Cerebellum (tissue), 4 donors: ENCODE measurements at places on chromosomes 5 and 9. TPM values are rescaled to one million over a fixed set of nuclear protein-coding genes. Genes with fewer than 3 reads are reported as not detected.

DNA sequence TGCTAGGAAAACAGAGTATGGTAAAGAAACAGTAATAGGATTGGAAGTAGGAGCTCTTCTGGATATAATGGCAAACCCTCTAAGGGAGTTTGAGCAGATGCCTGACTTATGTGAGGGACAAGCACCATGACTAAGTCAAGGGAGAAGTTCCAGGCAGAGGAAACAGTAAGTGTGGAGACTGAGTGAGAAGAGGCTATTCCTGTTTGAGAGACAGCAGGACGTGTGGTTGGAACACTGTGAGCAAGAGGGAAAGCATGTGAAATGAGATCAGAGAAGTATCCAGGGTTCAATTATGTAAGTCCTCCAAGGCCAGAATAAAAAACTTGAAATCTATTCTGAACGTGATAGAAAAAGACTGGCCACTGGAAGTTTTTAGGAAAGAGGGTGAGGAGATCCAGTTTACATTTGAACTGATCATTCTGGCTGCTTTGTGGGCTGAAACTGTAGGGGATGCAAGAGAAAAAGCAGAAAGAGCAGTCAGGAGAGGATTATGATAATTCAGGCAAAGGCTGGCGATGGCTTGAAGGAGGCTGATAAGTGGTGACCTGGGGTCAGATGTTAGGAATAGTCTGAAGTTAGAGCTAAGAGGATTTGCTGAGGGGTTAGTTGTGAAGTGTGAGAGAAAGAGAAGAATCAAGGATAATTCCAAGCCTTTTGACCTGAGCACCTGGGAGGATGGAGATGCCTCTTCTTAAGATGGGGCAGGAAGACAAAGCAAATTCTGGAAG lies 19.2 kb downstream of the DMAC1 start:
- no peak for DNase-seq

DNA sequence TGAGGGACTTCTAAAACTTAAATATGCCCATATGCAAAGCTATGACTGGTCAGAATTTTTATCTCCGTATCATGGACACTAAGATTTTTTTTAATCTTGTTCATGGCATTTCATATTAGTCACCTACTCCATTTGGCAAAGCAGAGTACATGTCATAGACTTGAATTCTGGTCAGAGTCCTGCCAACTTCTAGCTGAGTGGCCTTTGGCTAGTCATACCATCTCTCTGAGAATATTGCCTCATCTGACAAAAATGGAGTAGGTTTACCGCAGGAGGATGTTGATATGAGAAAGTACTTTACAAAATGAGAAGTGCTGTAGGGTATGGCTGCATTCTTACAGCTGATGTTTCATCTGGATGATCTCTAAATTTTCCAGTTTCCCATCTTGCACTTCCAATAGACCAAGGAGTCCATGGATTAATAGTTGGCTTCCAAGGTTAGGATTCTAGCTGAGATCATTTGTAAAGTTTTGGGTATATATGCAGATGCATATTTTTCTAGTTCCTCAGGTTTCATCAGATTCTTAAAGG lies 150.8 kb upstream of the NR3C1 start:
- no peak for DNase-seq

GRCh38 chr9:108634204-108634603 lies 221.6 kb downstream of the ACTL7B start:
- no peak for DNase-seq

DNA sequence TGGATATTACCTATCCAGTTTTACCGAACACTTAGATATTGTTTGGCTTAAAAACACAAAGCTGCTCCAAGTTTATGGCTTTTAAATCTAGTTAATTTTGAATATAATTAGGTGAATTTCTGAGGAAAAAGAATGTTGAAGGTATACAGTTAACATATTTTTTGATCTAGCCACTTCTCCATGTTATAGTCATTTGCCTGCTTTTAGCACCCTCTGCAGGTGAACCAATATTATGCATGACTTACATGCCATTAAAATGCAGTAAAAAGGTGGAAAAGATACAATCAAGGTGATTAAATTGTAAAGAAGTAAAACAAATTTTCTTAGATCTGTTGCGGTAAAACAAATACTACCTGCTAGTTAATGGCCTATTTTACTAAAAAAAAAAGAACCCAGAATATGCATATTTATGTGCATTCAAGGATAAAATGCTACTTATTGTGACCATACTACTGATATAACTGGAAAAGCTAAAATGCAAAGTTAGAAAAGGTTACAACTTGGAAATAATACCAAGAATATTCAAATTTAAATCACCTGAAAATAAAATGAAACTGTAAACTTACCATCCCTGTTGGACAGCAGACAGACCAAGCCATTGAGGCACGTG lies 132.1 kb downstream of the AP3B1 start:
- no peak for DNase-seq

DNA sequence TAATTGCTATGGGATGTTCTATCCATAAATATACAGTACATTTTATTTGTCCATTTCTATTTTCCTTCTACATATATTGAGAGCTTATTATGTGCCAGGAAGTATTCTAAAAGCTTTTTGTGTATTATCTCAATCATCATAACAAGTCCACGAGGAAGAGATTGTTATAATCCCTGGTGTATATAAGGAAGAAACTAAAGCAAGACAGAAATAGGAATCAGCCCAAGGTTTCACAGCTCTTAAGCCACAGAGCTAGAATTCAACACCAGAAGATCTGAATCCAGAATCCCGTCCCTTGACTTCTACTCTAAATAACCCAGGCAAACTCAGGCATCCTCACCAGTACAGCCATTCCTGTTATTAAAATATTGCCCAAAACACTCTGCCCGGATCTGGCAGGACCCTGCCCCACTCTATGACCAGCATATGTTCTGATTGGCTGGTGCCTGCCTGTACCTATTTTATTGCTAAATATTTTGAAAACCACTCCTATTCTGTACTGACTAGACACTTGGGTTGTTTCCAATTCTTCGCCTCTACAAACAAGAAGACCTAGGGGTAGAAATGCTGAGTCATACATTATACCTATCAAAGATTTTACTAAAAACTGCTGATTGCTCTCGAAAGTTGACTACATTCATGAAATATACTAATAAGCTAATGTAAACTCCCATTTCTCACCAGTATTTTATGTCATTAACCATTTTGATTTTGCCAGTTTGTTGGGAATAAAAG lies 297.4 kb downstream of the ENC1 start:
- DNase-seq: no peak

DNA sequence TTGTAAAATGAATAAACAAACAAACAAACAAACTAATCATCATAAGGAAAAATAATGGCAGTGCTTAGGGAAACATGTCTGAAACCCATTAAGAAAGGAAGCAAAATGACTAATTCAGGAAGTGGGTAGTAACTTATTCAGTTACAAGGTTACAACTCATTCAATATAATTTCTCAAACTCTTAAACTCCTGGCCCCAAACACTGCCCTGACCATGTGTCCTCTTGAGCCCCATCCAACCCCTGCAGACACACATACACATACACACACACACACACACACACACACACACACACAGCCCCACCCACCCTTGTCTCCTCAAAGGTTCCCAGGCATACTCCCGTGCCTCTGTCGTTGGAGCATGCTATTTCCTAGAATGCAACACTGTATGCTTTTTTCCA lies 193.9 kb downstream of the SEC61B start:
- DNase-seq: no peak

DNA sequence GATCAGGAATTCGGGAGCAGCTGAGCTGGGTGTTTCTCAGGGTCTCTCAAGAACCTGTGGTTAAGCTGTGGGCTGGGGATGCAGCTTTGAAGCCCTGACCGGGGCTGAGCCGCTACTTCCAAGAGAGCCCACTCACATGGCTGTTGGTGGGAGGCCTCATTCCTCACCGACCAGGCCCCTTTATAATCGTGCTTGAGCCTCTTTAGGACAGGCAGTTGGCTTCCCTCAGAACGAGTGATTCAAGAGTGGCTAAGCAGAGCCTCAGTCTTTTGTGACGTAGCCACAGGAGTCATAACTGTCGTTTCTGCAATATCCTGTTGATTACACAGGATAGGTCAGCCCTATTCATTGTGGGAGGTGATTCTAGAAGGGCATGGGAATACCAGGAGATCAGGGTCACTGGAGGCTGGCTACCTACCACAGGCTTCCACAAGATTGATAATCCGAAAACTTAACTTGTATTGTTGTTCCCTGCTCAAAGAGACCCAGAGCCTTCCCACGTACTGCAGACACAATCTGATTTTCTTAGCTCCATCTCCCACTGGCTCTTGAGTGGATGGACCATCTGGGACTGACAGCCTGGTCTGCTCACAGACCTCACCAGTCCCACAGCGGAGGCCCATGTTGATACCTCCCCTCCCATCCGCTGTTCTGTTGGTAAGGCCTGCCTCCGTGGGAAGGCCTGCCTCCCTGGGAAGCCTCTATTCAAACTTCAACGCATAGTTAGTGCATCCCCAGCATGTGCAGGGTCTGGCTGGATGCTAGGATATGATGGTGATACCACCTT lies 3.0 kb upstream of the ERGIC1 start:
- no peak for DNase-seq

GRCh38 chr5:128646176-128646575 lies 108.1 kb upstream of the FBN2 start:
- DNase-seq: no peak

FOXD4 gene
- total RNA-seq: 1.00 TPM

GRCh38 chr9:14806941-14807520 lies 84.5 kb upstream of the CER1 start:
- DNase-seq: no peak

DMRT3 gene
- not detected for total RNA-seq

PCA3 gene
- 1.2 TPM for total RNA-seq

PPP2CA gene
- total RNA-seq: 98.4 TPM

DNA sequence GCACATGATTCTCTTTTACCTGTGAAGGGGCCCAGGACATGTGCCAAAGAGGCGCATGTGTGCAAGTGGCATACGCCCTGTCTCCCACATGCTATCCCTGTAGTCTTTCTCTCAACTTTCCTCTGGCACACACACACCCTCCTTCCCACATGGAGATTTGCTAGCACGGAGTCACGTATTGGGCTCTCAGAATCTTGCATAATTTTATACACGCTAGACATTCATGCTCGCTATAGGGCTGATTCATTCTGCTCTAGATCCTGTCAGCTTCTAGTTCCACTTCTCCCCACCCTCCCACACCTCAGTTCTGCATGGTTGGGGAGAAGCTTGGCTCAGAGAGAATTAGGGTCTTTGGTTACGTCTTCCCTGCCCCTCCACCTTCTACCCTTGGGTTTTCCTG lies 72.8 kb downstream of the CD180 start:
- DNase-seq: no peak

GRCh38 chr5:153797484-153797883 lies 241.2 kb downstream of the FAM114A2 start:
- no peak for DNase-seq

GRCh38 chr5:155921621-155922020 lies 405.3 kb upstream of the SGCD start:
- DNase-seq: no peak

DNA sequence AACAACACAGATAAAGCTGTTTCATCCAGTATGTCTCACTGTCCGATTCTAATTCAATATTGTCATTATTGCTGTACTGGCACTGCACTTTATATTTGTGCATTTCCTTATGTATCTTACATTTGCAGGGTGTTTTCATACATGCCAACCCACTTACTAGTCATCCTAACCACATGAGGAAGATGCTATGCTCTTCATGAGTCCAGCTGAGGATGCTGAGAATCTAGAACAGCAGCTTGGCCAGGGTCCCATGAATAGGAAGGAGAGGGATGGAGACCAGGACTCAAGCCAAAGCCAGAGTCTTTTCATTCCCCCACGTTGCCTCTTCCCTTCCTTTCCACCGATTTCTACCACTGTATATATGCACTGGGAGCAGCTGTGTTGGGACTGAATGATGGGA lies 292.8 kb upstream of the KLF4 start:
- no peak for DNase-seq

CDKN2A gene
- not detected for total RNA-seq

CDO1 gene
- 63.2 TPM for total RNA-seq

GRCh38 chr9:134618163-134618832 lies 23.3 kb upstream of the COL5A1 start:
- no peak for DNase-seq

PCDHB2 gene
- 16.0 TPM for total RNA-seq

DNA sequence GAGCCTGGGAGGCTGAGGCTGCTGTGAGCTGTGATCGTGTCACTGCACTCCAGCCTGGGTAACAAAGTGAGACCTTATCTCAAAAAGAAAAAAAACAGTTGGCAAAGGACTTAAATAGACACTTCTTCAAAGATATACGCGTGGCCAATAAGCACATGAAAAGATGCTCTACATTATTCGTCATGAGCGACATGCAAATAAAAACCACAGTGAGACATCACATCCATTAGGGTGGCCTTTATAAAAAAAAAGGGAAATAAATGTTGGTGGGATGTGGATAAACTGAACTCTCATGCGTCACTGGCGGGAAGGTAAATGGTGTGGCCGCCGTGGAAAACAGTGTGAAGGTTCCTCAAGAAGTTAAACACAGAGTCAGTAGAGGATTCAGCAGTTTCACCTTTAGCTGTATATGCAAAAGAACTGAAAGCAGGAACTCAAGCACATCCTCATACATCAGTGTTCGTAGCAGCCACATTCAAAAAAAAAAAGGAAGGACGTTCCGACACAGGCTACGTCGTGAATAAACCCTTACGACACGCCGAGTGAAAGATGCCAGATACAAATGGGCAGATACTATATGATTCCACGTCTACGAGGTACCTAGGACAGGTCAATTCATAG lies 24.5 kb upstream of the NRARP start:
- DNase-seq: no peak

DNA sequence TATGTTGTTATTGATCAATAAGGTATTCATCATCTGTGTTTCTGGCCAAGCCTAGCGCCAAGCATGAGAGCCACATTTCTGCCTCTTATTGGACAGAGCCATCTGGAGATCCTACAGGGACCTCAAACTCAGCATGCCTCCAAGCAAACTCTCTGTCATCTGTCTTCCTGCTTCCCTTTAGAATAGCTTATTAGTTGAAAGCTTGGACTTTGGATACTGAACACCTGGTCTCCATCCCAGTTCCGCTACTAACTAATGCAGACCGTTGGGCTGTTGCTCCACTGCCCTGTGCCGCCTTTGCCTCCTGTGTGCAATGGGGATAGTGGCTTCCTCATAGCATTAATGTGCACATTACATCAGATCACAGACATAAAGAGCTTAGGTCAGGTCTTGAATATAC lies 65.5 kb downstream of the MAP1B start:
- no peak for DNase-seq

GABRB2 gene
- 63.2 TPM for total RNA-seq

DNA sequence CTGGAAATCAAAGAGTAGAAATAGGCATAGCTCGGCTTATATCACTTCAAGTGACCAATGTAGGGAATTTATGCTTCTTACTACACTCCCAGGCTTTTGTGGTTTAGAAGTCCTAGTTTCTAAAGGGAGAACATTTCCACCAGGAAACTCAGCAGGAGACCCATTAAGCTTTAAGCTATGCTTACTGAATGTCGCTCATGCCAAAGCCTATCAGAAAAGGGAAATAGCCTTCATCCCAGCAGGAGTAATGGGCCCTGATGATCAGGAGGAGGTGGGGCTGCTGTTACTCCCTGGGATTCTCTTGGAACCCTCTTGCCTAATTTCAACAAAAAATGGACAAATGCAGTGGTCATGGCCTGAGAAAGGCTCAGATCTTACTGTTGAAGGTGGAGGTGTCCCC lies 54.5 kb upstream of the SEMA6A start:
- DNase-seq: no peak
